ENCODE measurements at places on chromosomes 2 and 18.
A peak's percentile ranks its signal among the peaks of the same experiment; 100 is the strongest.

- DNase-seq: no peak
Measured at GRCh38 chr18:54880395-54881105, 52.3 kb downstream of the RAB27B start.

- no peak for DNase-seq
Measured at GRCh38 chr2:10548626-10549025, 100.5 kb upstream of the ODC1 start.

GRCh38 chr18:66729442-66730239 lies 125.8 kb upstream of the CDH19 start:
- no peak for DNase-seq

DNA sequence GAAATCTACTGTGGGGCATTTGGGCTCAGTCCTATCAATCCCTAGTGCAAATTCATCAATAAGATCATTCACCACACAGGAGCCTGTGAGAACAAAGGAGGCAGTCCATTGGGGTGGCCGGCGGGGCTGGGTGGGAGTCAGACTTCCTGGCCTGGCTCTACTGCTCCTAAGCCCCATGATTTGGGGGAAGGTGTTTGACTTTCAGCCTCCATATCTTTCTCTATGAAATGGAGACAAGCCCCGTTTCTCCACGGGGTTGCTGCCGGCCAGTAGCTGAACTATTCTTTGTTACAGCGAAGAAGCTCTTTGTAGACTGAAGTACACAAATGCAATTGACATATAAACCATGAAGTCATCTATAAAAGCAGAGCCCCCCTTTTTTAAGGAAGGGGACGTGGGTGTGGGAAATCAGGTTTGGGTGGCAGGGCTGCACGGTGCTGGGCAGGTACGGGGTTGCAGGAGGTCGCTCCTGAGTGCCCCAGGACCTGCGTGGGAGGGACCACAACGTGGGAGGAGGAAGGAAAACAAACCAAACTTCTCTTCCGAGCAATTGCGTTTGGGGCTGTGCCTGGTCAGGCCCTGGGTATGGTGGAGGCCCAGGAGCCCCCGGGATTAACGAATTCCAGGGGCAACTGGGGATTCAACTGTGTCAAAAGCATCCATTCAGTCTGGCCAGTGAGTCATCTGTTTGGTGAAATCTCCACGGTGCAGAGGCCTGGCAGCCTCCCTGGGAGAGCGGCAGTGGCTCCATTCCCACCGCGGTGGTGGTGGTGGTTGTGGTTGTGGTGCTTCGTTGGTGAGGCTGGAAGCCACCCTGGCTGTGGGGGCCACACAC lies 18.2 kb downstream of the FBLN7 start:
- DNase-seq: peak; percentile 70

DNA sequence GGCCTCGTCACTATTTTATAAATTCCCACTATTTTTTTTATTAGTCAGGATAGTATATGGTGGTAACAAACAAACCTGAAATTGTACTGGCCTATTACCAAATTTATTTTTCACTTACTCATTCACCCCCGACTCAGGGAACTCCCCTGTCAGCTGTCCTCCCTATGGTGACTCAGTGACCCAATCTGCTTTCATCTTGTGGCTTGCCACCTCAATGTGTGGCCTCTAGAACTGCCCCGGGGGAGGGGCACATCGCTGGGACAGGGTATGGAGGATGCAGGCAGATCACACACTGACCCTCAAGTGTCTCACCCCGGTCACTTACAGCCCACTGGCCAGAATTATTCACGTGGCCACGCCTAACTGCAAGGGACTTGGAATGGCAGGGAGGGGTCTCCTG lies 71.6 kb downstream of the ACTR2 start:
- peak; percentile 86 for DNase-seq

DNA sequence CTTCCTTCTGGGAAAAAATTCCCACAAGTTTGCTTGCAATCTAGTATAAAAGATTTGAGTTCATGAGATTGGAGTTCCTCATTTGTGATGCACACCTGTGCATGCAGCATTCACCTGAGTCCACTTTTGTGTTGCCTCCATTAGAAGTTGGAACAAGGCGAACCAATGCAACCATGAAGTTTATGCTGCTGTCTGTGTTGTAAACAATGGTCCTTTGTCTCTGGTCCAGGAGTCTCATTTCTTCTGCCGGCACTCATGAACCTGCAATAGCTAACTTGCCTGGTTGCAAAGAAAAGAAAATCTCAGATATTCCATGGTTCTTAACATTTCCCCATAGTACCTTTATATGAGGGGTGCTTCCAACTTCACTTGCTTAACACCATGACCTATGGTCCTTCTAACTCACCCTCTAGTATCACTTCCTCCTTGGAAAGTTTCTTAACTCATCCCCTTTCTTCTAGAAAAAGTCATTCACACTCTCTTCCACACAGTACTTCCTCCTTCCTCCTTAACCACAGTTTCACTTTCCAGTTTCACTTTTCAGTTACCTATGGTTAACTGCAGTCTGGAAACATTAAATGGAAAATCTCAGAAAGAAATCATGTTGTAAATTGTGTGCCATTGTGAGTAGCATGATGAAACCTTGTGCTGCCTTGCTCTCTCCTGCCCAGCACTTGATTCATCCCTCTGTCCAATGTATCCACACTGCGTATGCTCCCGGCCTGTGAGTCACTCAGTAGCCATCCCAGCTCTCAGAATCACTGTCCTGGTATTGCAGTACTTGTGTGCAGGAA lies 128.8 kb upstream of the TRIB2 start:
- no peak for DNase-seq

DNA sequence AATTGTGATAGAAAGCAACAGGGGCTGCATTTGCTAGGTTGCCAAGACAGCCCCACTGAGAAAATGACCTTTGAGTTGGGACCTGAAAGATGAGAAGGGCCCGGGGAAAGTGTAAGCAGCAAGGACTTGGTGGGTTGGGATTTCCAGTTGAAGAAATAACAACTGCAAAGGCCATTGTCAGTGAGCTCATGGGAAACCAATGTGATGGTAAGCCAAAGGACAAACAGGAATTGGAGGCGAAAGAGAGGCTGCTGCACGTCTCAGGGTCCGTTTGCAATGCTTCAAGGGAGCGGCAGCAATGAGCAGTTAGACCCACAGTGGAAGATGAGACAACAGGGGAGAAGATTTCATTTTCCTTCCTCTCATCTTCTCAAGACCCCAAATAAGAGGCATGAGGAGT lies 51.5 kb upstream of the RGPD4 start:
- no peak for DNase-seq

GRCh38 chr2:39929531-39929930 lies 150.5 kb upstream of the THUMPD2 start:
- no peak for DNase-seq

- peak; percentile 81 for DNase-seq
Measured at GRCh38 chr2:8303322-8303832, 378.5 kb upstream of the ID2 start.

DNA sequence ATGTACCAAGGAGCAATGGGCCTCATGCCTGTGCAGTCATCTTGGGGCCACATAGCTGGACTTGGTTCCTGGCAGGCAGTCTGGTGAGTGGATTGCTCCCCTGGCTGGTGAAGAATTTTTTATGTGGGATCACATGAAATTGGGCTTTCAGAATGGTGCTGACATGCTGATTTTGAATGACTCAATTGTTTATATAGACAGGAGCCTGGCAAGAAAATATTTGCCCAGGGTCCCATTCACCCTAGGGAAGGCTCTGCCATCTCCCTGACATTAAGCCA lies 266.9 kb downstream of the DYSF start:
- no peak for DNase-seq

DNA sequence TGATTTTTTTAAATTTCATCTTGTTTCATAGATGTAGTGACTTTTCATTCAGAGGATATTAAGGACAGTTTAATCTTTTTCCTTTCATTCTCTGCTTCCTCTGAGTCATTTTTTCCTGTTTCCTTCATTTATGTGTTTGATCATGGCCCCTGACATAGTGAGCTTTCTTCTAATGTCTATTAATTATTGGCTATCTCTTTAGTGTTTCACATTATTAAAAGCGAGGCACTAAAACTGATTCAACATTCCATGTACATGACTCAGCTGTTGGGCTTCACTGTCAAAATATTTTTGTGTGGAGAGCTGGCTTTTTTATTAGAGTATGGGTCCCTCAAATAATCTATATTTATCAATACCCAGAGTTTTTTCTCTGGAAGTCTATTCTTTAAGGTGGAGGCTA lies 125.8 kb downstream of the THSD7B start:
- DNase-seq: no peak

DNA sequence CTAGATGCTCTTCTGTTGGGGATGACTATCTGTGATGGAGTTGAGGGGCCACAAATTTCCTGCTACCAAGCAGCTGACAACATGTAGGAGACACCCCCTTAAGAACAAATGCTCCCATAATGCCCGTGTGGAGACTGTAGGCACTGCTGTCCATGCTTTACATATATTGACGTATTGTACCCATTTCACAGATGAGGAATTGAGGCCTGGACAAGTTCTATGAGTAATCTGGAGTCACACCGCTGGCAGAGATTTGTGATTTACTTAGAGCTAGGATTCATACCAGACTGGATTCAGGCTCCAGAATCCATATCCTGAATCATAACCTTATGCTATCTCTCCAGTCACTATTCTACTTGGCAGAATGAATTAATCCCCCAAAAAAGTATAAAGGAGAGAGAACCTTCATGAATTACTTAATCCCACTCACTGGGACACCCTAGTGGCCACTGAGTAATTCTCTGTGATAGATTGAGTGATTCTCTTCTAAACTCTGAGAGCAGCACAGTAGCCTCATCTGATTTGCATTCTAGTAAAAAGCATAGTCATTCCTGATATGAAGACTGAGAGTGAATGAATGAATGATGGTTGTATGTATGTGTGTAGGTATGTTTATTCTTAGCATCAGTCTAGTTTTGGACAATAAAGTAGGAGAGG lies 460.7 kb upstream of the MEIS1 start:
- no peak for DNase-seq

- no peak for DNase-seq
Measured at GRCh38 chr2:7400628-7401027, 483.4 kb downstream of the RNF144A start.

- DNase-seq: peak; percentile 72
Measured at GRCh38 chr2:233059797-233060500, at the start of gene INPP5D. INPP5D (plus strand) TSS chr2:233060342; CDS start chr2:233060479, 137 bp downstream.

DNA sequence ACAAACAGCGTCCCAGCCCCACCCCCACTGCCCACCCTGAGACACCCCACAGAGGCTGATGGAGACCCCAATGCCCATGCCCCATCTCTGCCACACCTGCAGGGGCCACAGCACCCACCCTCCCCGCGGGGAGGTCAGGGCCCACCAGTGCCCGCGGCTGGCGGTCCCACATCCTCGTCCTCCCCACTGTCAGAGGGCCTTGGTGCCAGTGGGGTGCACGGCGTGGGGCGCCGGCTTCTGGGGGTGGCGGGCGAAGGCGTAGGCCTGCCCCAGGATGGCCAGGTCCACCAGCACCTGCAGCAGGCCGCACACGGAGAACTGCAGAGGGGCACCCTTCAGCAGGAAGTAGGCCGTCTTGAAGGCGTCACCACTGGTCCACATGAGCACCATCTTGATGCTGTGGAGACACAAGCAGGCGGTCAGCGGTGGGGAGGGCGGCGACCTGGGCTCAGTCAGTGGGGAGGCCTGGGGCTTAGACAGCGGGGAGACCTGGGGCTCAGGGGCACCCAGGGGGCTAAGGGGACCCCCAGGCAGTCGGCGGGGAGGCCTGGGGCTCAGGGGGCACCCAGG lies 47.6 kb downstream of the SLC66A2 start:
- DNase-seq: no peak

Data from activated T-cell treated with anti-CD3 and anti-CD28 coated beads, Interleukin-2, amount 50 U/mL, for 72 hours (primary cell).